HFFc6 (cell line): ENCODE measurements at places on chromosomes 1 and 21.

DNA sequence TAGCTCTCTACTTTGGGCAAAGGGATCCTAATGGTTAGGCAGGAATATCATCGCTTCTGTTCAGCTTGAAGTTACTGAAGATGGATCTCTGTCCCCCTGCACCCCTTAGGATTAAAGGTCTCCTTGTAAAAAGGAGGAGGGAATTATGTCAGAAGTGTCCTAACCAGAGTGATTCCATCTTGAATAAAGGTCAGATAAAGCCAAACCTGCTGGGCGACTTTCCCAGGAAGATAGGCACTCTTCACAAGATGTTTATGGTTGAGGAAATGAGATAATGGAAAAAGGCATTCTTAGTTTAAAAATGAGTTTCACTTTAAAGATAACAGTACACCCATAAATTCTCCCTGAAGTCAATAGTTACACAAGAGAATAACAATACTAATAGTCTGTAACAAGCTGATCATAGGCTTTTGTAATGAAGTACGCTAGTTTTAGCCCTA, 1.7 kb upstream of the NENF start:
- H3K27ac ChIP-seq = no peak overlapping the region
- H3K27me3 ChIP-seq = peaks cover 11% of the 10 kb centered on the region; the same call in 1 of the 2 replicates
- peaks cover 39% of the 10 kb centered on the region for H3K4me1 ChIP-seq
- H3K36me3 ChIP-seq = 0 out of 2 replicates have a peak, but pooled peaks cover 4% of the 10 kb centered on the region
- no peak overlapping the region for H3K4me3 ChIP-seq
- no peak for DNase-seq

DNA sequence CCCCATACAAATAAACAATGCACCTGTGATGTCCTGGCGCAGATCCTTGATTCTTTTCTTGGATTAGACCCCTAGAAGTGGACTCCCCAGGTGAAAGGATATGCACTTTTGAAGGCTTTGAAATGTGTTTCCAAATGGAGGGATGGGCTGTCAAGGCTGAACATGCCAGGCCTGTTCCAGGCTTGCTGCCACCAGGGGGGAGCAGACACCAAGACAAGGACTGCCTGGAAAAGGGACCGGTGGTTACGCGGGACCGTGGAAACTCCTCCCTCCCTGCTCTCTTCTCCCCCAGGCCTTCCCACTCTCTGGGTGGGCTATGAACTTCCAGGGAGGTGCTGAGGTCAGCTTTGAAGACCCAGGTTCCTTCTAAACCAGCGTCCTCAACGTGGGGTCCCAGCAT, 12.7 kb downstream of the C1QB start:
- DNase-seq = peak; percentile 26
- H3K27me3 ChIP-seq = peaks cover 62% of the 10 kb centered on the region
- H3K4me3 ChIP-seq = no peak overlapping the region
- no peaks in the 10 kb centered on the region for H3K36me3 ChIP-seq

- H3K27me3 ChIP-seq = peaks cover 4% of the 10 kb centered on the region
- H3K36me3 ChIP-seq = peaks cover 60% of the 10 kb centered on the region
- H3K4me1 ChIP-seq = peaks cover 73% of the 10 kb centered on the region
- no peak for DNase-seq
- H3K27ac ChIP-seq = peak overlapping the region; percentile 25
- no peak overlapping the region for H3K4me3 ChIP-seq
Measured at GRCh38 chr1:201783572-201783971, 45.4 kb upstream of the IPO9 start.

DNA sequence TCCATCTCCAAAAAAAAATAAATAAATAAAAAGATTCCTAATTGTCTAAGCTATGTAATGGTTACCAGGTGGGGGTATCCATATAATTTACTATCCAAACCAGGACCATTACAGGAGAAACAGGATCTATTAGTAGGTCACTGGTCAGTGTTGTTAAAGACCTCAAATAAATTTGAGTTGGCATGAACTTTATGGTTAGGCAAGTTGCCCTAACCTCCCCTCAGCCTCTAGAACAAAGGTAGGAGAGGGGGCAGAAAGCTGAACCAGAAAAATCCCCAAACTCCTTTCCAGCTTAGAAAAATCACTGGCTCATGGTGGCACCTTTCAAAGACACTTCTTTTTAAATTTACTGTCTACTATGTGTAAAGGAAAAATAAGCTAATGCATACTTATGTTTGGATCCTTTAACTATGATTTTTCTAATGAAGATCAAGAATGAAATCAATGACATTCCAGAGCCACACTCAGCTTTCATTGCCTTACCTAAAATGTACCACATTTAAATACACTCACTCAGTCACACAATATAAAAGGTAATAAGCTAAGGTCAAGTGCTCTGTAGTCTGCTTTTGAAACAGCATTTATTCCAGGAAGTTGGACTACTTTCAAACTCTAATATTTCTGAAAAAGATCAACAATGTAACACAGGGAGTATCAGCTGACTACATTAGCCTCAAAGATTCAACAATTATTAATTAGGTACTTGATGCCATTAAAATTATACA, 13.8 kb downstream of the EIF4G3 start:
- no peak overlapping the region for H3K4me3 ChIP-seq
- H3K27me3 ChIP-seq = no peaks in the 10 kb centered on the region; the same call in 1 of the 2 replicates
- peaks cover 28% of the 10 kb centered on the region for H3K4me1 ChIP-seq
- peaks cover 33% of the 10 kb centered on the region for H3K36me3 ChIP-seq

GRCh38 chr1:76035053-76035452, 39.5 kb upstream of the ST6GALNAC3 start:
- H3K27me3 ChIP-seq = no peaks in the 10 kb centered on the region
- no peak overlapping the region for H3K27ac ChIP-seq
- H3K4me1 ChIP-seq = peaks cover 17% of the 10 kb centered on the region

DNA sequence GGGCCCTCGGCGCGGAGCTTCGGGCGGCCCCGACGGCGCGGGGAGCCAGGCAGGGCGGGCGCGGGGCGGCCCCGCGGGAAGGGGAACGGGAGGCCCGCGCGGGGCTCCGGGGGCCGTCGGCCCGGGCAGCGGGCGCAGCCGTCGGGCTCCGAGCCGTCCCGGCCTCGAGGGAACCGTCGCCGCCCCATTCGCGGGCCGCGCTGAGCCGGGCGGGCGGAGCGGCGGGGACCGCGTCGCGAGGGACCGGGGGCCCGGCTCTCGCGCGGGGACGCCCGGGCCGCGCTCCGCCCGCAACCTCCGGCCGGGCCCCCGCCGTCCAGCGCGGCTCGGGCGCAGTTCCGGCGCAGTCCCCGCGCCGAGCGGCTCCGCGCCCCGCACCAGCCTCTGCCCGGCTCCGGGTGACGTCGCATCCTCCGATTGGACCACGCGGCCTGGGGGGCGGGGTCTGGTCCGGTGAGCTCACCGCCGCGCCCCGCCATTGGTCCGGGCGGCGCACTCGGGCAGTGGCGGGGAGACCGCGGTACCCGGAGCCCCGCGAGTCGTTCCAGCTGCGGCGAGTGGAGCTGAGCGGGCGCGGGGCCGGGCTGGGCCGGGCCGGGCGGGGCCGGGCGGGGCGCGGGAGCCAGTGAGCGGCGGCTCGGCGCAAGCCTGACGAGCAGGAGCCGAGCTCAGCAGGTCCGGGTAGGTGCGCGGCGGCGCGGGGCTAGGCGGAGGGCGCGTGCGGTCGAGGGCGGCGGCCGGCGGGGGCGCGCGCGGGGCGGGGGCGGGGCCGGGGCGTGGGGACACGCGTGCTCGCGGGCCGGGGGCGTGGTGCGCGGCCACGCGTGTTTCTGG, 66.7 kb upstream of the VAMP3 start:
- peaks cover 24% of the 10 kb centered on the region for H3K27me3 ChIP-seq
- no peak overlapping the region for H3K27ac ChIP-seq
- no peaks in the 10 kb centered on the region for H3K4me1 ChIP-seq
- DNase-seq = peak; percentile 48
- H3K4me3 ChIP-seq = no peak overlapping the region
- H3K36me3 ChIP-seq = no peaks in the 10 kb centered on the region

DNA sequence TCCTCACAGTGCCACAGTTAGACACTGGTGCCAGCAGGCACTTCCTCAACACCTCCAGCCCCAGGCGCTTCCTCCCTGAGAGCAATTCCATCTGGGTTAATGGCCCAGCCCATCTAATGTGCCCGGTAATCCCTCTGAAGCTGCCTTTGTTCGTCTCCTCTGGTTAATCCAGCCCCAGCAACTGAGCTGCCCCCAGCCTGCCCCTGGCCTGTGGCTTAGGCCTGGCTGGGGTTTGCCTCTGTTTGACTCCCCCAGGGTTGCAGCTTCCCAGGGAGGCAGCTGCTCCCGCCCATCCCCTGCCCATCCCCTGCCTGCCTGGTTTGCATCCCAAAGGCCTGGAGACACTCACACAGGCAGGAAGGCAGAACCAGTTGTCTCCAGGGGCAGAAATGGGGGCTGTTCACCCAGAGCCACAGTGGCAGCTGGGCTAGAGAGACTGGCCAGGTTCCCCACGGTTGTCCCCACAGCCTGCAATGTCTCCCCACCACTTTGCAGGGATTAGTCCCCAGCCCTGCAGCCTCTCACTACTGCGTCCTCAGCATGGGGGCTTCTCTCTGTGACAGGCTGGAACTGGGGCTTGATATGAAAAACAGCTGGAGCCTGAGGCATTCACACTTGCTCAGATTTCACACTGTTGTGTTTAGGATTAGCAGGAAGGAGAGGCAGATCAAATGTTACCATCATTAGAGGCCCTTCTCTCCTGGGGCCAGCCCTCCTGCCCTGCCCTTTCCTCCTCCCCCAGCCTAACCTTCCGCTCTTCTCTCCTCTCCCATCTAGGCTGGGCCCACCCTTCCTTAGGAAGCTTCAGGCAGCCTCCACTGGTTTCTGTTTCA, 120.2 kb downstream of the TLR5 start:
- H3K4me3 ChIP-seq = no peak overlapping the region
- no peak for DNase-seq
- H3K27ac ChIP-seq = no peak overlapping the region
- H3K4me1 ChIP-seq = peaks cover 17% of the 10 kb centered on the region
- no peaks in the 10 kb centered on the region for H3K36me3 ChIP-seq

DNA sequence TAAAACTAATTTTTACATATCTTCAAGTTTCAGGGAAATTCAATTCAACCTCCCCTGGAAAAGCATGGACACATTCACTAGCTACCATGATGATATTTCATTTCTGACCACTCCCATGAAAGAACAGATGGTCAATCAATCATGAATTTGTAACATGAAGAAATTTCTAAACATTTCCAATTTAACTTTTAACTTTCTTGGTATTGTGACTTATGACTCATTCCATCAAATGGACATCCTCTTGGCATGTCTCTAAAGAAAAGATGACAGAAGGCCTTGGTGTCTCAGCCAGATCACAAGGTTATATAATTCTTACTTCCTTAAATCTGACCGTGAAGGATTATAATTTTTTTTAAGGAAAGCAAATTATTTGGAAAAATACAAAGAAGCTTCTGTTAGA, 10.5 kb upstream of the MCOLN3 start:
- no peak for DNase-seq
- no peaks in the 10 kb centered on the region for H3K36me3 ChIP-seq
- peaks cover 29% of the 10 kb centered on the region for H3K4me1 ChIP-seq

DNA sequence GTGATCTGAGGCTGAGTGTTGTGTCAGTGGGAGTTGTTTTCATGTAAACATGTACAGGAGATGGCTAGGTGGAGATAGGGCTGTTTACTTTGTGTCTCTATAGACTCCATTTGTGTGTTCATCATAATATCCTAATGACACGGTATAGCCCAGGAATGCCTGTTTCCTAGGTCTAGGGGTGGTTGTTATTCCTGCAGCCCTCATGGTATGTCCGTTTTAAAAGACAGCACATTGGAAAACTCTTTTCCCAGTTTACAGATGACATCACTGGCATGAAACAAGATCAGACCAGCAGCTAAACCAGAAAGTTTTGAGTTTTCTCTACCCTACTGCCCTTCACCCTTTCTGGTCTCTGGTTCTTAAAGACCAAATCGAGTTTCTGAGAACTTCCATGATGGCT, 227.3 kb upstream of the TMEM51 start:
- peaks cover 6% of the 10 kb centered on the region; the same call in 1 of the 2 replicates for H3K27me3 ChIP-seq
- peaks cover 52% of the 10 kb centered on the region for H3K4me1 ChIP-seq
- no peaks in the 10 kb centered on the region for H3K36me3 ChIP-seq
- peak overlapping the region; percentile 91 for H3K27ac ChIP-seq

GRCh38 chr1:232416026-232416568, 213.8 kb downstream of the SIPA1L2 start:
- DNase-seq = no peak
- H3K4me1 ChIP-seq = no peaks in the 10 kb centered on the region
- H3K27me3 ChIP-seq = no peaks in the 10 kb centered on the region
- peaks cover 6% of the 10 kb centered on the region for H3K36me3 ChIP-seq
- no peak overlapping the region for H3K4me3 ChIP-seq
- no peak overlapping the region for H3K27ac ChIP-seq

- peaks cover 58% of the 10 kb centered on the region for H3K4me1 ChIP-seq
- peaks cover 2% of the 10 kb centered on the region; the same call in 1 of the 2 replicates for H3K27me3 ChIP-seq
- peaks cover 63% of the 10 kb centered on the region for H3K36me3 ChIP-seq
- no peak overlapping the region for H3K27ac ChIP-seq
- DNase-seq = no peak
Measured at GRCh38 chr1:182845894-182846293, 6.7 kb downstream of the DHX9 start.

- H3K27ac ChIP-seq = no peak overlapping the region
- no peak for DNase-seq
- no peak overlapping the region for H3K4me3 ChIP-seq
- peaks cover 4% of the 10 kb centered on the region for H3K27me3 ChIP-seq
Measured at GRCh38 chr1:101241485-101242225, 4.8 kb downstream of the S1PR1 start.

GRCh38 chr1:23889074-23889473, 21.0 kb upstream of the FUCA1 start:
- H3K27me3 ChIP-seq = peaks cover 44% of the 10 kb centered on the region
- no peak for DNase-seq

GRCh38 chr1:1550591-1551432, 10.4 kb upstream of the TMEM240 start:
- peaks cover 24% of the 10 kb centered on the region for H3K4me1 ChIP-seq
- DNase-seq = peak; percentile 52
- no peak overlapping the region for H3K4me3 ChIP-seq
- peak overlapping the region; percentile 64 for H3K27ac ChIP-seq
- peaks cover 2% of the 10 kb centered on the region for H3K27me3 ChIP-seq

GRCh38 chr1:243903895-243904294, 53.9 kb upstream of the AKT3 start:
- peaks cover 13% of the 10 kb centered on the region for H3K27me3 ChIP-seq
- no peak overlapping the region for H3K4me3 ChIP-seq
- H3K4me1 ChIP-seq = no peaks in the 10 kb centered on the region
- no peak overlapping the region for H3K27ac ChIP-seq
- peak; percentile 26 for DNase-seq

GRCh38 chr1:211735208-211736170, 60.1 kb upstream of the NEK2 start:
- H3K4me3 ChIP-seq = peak overlapping the region; percentile 71
- peaks cover 21% of the 10 kb centered on the region for H3K4me1 ChIP-seq
- H3K27ac ChIP-seq = peak overlapping the region; percentile 74

DNA sequence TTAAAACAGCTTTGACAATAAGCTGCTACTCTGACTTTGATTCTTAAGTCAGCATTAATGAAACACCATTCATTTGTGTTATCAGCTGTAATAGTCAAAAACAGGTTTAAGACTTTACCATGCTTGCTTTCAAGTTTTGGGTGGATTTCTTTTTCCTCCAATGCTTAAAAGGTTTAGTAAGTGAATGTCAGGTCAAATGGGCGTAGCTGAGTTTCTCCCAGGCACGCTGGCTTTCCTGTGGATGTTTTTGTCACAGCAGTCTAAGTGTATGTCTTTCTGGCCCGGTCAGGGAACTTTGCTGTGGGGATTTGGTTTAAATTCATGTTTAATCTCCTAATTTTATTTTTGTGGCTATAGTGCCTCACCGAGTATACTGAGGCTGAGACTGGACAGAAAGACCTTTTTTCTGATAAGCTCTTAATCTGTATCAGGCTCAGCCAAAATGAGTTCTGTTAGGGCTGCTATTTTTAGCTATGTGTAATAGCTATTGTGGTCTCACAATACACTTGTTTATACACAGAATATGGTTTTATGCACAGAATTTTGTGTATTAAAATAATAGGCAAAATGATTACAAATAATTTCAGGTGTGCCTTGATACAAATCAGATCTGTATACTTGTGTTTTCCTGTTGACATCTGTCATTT, 292.8 kb downstream of the DISC1 start:
- peaks cover 50% of the 10 kb centered on the region for H3K4me1 ChIP-seq
- no peak overlapping the region for H3K27ac ChIP-seq
- no peak overlapping the region for H3K4me3 ChIP-seq
- DNase-seq = no peak
- H3K36me3 ChIP-seq = no peaks in the 10 kb centered on the region
- H3K27me3 ChIP-seq = peaks cover 2% of the 10 kb centered on the region; the same call in 1 of the 2 replicates
